ENCODE measurements at places on chromosomes 2 and 18.

DNA sequence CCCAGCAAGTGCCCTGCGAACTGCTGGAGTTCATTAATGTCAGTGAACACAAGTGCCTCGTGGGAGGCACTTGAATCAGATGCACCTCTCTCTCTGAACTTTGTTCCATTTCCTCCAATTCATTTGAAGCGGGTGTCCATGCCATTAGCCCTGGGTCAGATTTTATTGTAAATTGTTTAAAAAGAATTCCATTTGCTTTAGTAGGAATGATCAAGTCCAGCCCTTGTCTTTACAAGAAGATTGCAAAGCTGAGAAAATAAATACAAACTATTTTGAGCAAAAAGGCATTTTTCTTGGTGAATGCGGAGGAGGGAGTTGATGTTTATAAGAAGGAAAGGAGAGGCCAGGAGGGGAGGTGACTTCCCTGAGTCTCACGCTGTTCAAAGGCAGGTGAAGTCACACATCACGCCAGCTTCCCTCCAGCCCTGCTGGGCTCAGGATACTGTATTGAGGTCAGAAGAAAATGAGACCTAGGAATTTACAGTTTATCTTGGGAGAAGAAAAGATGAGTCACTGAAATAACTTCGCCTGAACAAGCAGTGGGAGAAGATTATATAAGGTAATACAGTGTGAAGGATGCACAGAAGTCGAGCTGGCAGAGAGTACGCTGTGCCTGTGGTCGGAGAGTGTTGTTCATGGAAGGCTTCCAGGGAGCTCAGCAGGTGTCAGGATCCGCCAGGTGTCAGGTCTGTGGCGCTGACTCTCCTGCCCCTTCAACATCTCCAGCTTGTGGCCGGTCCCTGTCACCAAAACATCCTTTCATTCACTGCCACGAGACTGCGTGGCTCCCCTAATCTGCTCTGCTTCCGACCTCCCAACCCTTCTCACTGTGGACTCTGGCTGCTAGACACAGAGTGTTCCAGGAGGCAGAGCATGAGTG lies 36.5 kb downstream of the EFR3B start:
- no peak for DNase-seq

DNA sequence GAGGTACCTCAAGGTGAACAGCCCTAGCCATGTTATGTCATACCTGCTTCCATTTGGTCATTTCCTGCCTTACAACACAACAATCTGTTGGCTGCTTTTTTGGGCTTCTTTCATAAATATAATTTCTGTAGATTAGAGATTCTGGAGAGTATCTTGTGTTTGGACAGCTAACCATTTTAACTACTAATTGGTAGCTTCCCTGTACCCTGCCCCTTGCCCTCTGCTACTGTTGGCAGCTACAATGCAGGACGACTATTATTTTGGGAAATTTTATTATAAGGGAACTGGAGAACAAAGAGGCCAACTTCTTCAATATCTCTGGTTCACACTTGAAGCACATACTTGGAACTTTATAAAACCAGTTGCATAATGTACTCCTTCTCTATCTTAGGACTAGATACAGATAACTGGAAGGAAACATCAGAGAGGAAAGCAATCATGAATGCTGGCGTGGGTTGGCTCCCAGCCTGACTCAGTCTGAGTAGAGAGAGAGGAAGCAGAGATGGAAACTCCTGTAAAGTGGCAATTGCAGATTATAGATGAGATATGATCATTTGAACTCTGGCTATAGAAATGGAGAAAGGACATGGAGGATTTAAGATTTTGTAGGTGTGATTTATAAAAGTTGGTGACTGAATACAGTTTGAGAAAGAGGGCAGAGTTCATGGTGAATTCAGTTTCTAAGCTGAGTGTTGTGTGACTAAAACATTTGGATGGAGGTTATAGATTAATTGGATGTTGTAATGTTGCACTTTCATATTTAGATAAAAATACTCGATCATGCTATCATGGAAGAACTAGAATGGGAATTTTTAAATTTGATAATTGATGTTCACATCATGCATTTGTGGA lies 74.5 kb downstream of the MDH1 start:
- DNase-seq: no peak

GRCh38 chr2:43309935-43310334 lies 83.5 kb upstream of the ZFP36L2 start:
- no peak for DNase-seq

- no peak for DNase-seq
Measured at GRCh38 chr2:176768185-176768584, 444.4 kb upstream of the HNRNPA3 start.

- DNase-seq: no peak
Measured at GRCh38 chr2:154495455-154495868, 203.0 kb upstream of the KCNJ3 start.

DNA sequence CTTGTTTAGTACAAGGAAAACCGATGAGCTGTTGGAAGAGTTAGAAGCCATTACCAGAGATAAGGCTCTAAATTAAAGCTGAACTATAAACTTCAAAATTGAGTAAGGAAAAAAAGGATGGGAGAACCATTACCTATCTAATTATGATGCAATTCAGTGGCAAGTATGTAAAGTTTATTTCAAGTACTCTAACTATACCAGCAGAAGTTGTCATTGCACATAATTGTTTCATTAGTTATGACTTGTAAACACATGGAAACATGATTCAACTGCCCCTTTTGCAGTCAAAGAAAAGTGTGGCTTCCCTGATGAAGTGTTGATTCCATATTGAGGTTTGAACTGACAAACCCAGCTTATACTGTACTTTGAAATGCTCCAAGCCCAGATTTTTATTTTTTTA lies 324.1 kb upstream of the KCNJ3 start:
- no peak for DNase-seq

- no peak for DNase-seq
Measured at GRCh38 chr2:203401-203800, 60.4 kb downstream of the SH3YL1 start.

DNA sequence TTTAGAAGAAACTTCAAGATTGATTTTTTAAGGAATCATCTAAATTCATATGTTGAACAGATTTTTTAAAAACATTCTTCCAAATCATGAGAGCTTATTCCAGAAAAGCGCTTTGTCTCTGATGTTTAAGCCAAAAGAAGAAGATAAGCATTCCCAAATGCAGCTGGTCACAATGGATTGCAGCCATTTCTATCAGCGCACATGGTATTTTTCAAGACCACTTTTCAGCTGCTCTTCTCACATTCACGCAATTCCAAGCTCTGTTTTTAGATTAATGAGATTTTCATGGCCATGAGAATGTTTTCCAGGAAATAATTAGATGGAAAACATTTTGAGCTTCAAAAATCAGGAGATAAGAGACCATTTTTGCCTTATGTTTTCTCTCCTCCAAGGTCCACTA lies 8.7 kb downstream of the OSBPL1A start:
- no peak for DNase-seq

DNA sequence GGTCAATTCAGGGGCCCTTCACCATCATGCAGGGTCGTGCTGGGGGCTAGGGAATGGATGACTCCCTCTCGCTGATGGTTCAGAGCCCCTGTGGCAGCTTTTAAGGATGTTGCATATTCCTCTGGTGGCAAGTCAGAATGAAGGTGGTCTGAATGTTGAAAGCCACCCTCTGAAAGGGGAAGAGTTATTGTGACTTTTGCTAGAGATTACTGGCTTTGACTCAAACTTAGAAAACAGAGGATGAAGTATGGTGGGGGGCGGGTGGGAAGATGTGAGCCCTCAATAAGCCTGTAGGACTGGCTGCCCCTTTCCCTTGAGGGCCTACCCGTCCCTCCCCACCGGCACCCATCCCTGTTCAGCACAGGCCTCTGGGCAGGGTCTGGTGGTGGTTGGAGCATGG lies 23.2 kb downstream of the MC2R start:
- DNase-seq: no peak

- no peak for DNase-seq
Measured at GRCh38 chr2:20196657-20197161, 28.2 kb downstream of the SDC1 start.
